Effector memory CD4-positive, alpha-beta T cell (primary cell): ENCODE measurements at places on chromosomes 7 and 10.

DNA sequence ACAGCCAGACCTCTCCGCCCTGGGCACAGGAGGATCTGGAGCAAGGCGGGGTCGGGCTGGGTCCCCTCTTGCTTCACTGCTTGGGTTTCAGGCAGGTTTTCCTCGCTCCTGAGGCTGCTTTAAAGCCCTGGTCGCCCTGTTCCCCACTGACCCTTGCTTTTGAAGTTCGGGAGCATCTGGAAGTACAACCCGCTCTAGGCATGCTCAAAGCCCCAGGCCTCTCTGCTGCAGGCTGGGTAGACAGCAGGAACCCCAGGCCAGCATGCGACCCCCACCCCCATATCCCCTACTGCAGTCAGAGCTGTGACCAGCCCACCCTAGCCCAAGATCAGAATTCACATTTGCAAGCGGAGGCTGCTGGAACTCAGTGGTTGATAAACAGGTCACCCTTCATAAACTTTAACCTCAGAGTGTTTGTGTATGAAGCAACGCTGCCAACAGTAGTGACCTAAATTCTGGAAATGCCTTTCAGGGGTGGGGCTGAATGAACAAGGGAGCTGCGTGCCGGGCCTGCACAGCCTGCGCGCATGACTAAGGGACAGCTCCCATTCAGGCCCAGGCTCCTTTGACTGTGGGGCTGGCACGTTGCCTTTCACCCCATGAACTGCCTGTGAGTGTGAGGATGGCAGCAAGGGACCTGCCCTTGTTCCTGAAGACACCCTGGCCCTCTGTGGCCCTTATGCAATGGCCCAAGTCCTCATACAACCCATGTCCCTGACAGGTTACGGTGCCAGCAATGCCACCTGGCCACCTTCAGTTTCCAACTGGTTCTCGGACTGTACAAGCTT is 52.5 kb downstream of the PROSER2 start:
- no peak for DNase-seq

DNA sequence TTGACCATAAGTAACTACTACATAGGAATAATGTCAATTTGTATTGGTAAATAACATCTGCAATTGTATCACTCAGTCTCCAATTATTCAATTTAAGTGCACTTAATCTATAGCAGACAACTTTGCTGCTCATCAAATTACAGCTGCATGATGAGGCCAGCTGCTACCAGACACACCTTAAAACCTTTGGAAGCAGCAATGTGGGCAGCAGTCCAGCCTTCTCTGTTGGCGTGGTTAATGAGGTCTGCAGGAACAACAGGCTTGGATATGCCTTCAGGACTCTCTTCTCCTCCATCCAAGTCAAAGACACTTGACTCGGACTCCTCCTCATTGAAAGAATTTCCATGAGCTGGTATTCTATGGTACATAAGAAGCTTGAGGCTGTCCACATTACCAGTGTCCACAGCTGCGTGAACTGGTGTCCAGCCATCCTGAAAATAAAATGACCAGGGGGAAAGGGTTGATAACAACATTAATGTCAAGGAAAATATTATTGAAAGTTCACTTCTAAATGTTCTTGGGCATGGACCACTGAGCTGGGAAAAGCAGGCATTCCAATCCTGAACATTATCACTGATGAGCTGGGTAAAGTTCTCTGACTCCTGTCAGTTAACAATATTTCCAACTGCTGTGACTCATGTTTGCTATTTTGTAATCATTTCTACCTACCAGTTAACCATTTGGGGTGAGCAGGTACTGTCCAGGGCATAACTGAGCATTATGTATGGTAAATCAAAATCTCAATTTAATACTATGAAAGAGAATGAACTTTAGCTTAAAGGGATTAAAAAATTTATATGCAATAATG is 95.7 kb downstream of the CTTNBP2 start:
- no peak for DNase-seq

DNA sequence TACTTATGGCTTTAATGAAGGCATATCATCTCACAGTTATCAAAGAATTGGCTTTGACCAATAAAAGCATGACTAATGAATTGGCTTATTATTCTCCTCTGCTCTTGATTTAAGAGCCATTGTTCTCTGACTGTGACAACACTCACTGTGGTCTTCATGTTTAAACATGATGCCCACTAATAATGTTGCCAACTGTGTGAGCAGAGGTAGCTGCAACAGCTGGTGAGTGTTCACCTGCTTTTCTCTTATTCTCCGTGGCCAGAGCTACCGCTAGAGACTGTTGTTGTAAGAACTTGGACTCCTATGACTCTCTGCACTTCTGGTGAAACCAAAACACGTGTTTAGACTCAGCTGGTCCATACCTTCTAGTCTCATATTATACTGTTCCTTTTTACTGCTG is 335.9 kb downstream of the XPNPEP1 start:
- no peak for DNase-seq

DNA sequence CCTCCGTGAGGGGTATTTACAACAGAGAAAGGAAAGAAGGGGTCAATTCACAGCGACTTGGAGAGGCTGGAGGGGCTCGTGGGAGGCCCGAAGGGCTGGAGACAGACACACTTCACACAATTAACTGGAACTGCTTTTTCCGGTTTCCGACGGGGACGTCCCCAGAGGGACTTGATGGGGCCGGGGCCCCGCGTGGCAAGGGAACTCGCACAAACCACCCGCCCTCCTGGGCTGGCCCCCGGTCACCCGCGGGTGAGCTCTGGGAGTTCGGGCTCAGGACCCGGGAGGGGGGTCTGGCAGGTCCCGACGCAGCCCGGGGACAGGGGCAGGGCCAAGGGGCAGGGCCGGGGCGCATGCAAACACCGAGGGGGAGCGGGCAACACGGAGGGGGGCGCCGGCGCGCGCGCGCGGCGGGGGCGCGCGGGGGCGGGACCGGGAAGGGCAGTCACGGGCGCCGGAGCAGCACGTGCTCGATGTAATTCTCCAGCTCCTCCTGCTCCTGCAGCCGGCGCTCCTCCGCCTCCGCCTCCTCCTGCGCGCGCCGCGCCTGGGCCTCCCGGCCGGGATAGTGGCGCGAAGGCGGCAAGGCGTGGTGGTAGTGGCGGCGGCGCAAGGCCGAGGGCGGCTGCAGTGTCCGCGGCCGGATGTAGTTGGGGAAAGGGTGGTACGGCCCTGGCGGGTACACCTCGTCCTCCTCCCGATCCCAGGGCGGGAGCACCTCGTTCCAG is 2.7 kb downstream of the VGF start:
- no peak for DNase-seq

DNA sequence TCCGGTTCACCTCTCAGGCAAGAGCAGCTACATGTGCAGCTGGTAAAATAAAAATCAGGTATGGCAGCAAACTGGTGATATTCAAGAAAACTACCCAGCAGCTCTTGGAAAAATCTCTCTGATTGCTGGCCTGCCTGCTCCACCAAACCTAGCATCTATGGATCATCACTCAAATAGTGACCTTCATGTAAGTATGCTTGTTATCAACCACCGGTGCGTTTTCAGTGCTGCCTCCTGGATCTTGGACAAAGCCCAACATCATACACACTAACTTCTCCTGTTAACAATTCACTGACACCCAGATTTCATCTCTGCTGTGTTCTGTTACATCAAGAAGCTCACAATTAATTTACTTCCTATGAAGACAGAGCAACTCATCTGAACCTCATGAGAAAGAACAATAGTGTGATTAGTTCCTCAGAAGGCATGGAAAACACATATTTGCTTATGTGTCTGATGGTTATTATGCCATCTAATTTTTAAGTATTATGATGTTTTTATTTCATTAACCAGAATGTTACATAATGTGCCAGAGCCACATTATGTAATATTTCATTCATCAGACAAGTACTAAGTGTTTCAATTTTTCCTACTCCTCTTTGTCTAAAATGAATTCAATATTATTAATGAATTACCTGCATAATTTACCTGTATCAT is 8.8 kb downstream of the CDK6 start:
- DNase-seq: no peak

DNA sequence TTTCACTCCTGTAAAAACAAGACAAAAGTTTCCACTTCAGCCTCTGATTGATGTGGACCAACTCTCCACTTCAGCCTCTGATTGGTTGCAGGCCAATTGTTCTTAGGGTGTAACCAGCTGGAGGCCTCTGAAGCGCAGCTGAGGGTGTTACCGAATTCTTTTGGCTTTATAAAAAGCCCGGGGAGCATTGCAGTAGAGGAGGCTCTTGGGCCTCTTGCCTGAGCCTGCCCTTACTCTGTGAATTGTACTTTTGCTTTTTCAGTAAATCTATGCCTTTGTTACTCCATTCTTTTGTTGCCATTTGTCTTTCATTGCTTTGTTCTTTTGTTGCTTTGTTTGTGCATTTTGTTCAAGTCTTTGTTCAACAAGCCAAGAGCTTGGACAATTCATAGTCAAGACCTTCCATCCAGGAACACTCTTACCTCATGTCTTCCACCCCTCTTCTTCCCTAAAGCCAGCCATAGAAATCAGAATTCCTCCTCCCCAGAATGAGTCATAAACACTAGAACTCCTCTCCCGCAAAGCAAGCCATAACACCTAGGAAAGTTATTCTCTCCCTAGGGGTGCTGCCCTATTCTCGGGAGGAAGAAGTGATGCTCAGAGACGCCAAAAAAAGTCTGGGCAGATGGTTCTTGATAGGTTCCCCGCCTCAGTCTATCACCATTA is 53.5 kb upstream of the ARMC3 start:
- DNase-seq: no peak

DNA sequence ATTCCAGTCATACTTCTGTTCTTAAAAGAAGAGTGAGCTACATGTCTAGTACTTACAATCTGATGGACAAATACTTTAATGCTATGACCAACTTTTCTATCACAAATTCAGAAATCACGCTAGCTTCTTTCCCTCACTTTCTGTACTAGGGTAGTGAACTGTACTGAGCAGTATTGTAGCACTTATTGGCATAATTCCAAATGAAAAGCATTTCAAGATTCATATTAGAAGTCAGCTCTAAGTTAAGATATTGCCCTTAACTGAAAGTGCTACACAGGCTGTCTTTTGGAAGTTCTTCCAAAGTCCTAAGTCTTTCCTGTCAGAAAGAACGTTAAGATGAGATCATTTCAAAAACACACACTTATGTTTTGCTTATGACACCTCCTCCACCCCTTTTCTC is 13.4 kb downstream of the P4HA1 start:
- DNase-seq: no peak

DNA sequence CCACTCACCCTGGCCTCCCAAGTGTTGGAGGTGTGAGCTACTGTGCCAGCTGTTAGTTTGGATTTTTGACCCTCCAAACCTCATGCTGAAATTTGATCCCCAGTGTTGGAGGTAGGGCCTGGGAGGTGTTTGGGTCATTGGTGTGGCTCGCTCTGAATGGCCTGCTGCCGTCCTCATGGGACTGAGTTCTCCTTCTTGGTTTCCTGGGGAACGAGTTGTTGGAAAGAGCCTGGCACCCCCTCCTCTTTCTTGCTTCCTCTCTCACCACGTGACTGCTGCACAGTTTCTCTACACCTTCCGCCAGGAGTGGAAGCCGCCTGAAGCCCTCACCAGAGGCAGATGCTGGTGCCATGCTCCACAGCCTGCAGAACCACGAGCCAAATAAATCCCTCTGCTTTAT is 253.5 kb downstream of the PHTF2 start:
- no peak for DNase-seq

DNA sequence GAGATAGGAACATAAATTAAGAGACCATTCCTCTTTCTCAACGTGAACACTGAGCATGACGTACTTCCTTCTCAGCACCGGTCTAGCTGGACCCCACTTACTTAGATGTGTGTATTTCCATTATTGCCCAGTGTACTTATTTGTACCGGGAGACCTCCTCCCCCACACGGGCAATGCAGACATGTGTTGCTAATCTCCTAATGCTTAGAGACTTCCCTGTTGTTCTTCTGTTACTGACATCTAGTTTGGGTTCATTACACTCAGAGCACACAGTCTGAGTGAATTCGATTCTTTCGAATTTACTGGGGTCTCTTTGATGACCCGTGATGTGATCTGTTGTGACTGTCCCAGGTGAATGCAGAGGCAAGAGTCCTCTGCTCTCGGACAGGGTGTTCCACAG is 260.0 kb downstream of the MAD1L1 start:
- DNase-seq: no peak

GRCh38 chr10:70970830-70971229 is 82.5 kb upstream of the PCBD1 start:
- DNase-seq: no peak

GRCh38 chr10:33684211-33684611 is 349.7 kb upstream of the NRP1 start:
- DNase-seq: no peak

GRCh38 chr10:6045314-6045848 is 16.8 kb downstream of the IL2RA start:
- DNase-seq: no peak

DNA sequence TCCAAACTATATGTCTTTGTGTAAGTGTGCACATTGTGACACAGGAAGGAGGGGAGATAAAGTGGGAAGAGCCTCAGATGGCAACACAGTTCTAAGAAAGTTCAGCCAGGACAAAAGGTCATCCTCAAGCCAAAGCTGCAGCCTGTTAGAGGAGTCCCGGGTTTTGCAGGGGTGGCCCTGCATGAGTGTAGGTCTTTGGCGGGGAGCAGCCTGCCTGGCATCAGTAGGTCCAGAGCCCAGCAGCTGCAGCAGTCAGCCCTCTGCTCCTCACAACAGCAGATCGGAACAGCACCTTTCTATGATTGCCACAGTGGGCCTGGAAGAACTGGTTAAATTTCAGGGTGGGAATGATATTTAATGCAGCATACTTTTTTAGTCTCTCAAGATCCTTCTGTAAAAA is 13.5 kb upstream of the VDAC2 start:
- no peak for DNase-seq

- no peak for DNase-seq
Observed at GRCh38 chr10:5526691-5527331, 2.0 kb downstream of the CALML3 start.

- no peak for DNase-seq
Observed at GRCh38 chr7:33845991-33846509, 59.3 kb upstream of the BMPER start.

GRCh38 chr10:92405419-92405924 is 114.5 kb downstream of the MARCHF5 start:
- no peak for DNase-seq

DNA sequence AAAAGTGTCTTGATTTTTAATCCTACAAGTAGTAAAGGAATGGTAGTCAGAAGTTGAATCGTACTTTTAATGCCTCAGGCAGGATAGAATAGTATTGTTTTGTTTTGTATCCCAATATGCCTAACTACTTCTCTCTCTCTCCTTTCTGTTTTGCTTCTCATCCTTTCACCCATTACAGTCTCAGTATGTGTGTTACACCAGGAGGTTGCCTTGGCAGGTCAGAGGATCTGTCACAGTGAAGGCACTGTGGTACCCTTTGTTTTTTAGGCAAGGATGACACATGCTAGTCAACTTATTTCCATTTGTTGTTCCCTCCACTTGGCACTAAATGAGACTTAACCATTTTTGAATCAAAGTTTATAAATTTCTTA is 94.4 kb downstream of the MAPK8 start:
- no peak for DNase-seq

- DNase-seq: no peak
Observed at GRCh38 chr10:63735305-63735704, 214.1 kb downstream of the REEP3 start.

- DNase-seq: no peak
Observed at GRCh38 chr10:28637346-28637745, 40.0 kb upstream of the BAMBI start.

- DNase-seq: no peak
Observed at GRCh38 chr7:132752431-132752830, 176.2 kb upstream of the PLXNA4 start.

GRCh38 chr10:25049966-25050365 is 33.6 kb downstream of the THNSL1 start:
- no peak for DNase-seq
